CMK (cell line): ENCODE measurements at places on chromosomes 4 and X.

DNA sequence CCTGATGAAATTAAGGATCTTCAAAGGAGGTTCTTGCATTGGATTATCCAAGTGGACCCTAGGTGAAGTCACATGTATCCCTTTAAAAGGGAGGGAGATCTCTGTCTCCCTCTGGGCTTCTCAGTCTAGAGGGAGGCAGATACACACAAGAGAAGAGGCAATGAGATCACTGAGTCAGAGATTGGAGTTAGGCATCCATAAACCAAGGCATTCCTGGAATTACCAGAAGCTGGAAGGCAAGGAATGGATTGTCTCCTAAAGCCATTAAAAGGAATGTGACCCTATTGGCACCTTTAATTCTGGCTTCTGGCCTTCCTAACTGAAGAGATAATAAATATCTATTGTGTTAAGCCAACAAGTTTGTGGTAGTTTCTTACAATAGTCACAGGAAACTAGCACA is 383.2 kb downstream of the PACRGL start:
- DNase-seq = no peak

DNA sequence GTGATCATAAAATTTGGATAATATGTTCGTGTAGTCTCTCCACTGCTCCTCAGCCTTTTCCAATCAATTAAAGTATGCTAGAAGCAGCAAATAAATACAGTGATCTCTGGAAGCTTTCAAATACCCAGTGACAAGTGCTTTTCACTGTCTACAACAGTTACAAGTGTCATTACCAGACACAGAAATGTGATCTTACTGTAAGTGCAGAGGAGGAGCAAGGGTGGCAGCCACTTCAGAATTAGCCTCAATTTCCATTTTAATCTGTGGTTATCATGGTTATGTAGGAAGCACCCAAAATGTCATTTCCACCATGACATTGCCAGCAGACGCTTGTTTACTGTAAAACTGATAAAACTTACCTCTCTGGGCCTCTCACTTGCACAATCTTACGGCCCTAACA is 133.9 kb upstream of the ADAMTS3 start:
- no peak for DNase-seq

DNA sequence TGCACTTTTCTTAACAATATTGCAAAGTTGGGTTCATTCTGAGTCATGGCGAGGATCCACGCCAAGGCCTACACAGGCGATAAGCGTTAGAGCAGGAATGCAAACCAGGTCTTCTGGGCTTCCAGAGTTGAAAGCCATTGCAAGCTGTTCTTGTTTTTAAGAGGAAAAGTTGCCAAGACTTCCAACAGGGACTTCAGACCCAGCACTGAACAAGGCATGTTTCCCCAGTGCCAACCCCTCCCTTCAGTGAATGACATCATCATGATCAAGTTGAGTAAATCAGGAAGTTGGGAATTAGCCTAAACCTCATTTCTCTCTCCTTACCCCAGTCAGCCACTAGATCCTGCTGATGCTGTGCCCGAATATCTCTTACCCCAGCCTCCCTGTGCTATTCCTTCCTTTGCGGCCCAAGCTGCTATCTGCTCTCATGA is 355.1 kb downstream of the HS3ST1 start:
- no peak for DNase-seq

- DNase-seq = no peak
Measured at GRCh38 chr4:40394236-40394635, 59.1 kb downstream of the CHRNA9 start.

GRCh38 chr4:57640391-57641100 is 530.4 kb upstream of the IGFBP7 start:
- DNase-seq = no peak

GRCh38 chr4:44538534-44538933 is 89.9 kb upstream of the KCTD8 start:
- no peak for DNase-seq

DNA sequence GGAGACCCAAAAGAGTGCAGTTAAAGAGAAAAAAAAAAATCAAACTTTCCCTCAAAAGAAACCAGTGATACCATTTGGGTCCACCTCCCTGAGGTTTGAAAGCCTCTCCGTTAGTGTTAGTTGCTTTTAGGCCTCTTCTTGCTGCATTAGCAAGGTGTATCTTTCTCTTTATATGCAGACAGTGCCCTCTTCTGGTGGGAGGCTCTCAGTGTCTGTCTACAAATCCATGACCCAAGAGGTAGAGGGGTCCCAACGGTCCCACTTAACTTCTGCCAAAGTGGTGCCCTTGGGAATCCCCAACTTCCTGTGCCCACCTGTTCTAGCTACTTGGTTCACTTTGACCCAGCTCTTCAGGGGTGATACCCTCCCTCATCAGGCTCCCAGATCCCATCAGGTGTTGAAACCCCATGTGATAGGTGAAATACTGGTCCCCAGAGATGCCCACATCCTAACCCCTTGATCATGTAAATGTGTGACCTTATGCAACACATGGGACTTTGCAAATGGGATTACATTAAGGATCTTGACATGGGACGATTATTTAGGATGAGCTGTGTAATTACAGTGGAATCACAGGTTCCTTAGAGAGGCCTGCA is 63.7 kb upstream of the CD99 start:
- no peak for DNase-seq

GRCh38 chr4:6655924-6656323 is 15.4 kb downstream of the MRFAP1 start:
- no peak for DNase-seq

DNA sequence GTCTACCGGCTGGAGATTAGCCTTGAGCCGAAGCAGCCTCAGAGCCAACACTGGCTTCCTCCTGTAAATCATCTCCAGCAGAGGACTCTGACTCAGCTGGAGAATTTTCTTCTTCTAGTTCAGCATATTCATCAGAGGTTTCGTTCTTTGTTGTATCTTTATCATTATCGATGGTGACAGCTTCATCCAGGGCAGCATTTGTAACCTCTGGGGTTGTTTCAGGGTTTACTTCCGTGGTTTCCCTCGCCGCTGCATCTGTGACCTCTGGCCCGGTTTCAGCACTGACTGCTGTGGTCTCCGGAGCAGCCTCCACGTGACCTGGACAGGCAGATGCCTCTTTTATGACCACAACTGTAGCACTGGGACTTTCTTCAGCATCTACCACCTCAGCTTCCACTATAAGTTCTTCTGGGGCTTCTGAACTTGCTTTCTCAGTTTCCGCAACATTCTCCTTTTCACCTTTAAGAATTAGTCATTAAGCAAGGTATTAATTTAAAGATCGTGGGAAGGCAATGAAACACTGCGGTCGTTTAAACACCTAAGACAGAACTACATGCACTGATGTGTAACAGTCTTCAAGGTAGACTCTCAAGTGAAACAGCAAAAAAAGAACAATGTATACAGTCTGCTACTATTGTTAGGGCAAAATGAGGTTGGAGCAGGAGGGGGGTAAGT is 13.3 kb downstream of the MGARP start:
- peak; percentile 37 for DNase-seq

GRCh38 chrX:82029571-82030218 is 827.8 kb downstream of the SH3BGRL start:
- DNase-seq = no peak

- DNase-seq = no peak
Measured at GRCh38 chr4:56464581-56464980, 2.8 kb upstream of the SRP72 start.
